ENCODE measurements at places on chromosomes 1 and 21.
A peak's percentile ranks its signal among the peaks of the same experiment; 100 is the strongest.

DNA sequence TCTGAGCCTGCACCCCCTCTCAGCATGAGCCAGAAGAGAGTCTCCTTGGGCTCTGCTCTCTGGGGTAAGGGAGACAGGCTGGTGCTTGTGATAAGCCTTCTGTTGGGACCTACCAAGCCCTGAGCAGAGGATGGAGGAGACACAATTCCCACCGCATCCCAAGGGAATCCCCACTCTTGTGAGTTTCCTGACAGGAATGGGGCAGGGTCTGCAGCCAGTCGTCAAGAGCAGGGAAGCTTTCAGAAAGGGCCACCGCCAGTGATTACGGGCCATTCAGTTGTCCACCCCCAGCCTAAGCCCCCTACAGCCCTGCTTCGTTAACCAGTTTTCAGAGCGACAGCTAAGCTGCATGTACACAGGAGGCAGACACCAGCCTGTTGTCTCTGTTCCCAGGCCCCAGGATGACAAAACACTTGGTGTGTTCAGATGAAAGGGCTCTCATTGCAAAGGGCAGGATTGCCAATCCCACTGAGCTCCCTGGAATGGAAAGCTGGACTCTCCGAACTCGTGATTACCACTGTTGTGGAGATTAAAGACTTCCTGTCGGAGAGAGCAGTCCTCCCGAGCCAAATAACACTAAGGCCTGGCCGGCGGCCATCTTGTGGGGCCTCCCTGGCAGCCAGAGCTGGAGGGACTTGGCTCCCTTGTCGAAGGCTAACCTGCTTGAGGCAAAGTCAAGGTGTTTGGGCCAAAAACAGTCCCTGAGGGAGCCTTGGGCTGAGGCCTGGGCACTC, 37.4 kb upstream of the SLC30A1 start:
- no peak for DNase-seq

GRCh38 chr1:156203331-156203730, 9.4 kb downstream of the SLC25A44 start:
- DNase-seq: no peak

DNA sequence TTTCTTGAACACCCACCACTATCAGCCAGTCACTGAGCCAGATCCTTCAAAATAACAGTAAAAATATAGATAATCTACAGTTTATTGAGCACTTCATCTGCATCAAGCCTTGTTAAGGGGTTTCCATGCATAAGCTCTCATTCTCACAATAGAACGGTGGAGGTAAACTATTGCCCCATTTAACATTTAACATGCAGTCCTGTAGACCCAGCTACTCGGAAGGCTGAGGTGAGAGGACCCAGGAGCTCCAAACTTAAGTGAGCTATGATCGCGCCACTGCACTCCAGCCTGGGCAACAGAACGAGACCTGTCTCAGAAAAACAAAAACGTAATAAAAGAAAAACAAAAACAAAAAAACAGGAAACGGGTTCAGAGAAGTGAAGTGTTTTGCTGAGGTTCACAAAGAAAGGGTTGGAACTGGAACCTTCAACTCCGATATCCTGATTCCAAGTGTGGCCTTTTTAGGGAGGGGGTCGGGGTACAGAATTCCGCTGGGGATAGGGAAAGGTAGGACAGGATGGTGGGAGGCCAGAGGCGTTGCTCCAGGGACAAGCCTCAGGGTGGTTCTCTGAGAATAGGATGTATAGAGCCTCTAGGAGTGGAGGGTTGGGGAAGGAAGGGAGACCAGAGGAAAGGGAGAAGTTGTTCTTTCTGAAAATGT, 11.6 kb upstream of the SESN2 start:
- DNase-seq: no peak

DNA sequence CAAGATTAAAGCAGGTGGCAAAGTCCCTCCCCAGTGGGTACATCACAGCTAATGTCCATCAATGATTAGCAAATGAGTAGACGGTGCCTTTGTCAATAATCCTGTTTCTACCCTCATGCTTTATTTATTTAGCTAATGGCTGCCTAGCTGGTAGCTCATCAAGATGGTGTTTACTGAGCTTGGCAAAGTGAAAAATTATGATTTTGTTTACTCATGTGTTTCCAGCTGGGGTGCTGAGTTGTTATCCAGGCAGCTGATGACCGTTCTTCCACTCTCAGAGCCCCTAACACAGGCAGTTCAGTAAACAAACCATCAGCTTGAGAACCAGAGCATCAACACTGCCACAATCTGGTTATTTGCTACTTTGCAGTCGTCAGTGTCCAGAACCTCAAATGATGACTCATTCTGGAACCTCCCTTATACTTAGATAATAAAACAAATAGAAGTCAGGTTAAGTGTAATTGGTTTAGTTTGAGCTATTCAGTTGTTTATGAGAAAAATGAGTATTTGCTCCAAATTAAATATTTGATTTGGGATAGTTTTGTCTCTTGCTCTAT, 163.9 kb downstream of the ST6GALNAC5 start:
- DNase-seq: peak; percentile 95

DNA sequence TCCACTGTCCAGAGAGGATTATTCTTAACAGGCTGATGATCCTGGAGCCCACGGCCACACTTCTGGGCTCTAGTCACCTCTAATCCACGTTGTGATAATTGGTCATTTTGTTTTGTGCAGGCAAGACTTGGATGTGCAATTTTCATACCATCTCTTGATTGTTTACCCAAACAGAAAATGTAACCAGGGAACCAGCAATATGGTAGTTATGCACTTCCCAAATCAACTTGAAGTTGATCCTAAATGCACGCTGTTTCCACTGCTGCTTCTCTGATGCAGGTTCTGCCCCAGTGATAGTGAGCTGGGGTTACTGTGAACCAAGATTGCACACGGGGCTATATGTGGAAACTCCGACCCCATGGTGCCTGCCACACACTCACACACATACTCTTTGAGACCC, 14.7 kb upstream of the KCNJ15 start:
- no peak for DNase-seq

DNA sequence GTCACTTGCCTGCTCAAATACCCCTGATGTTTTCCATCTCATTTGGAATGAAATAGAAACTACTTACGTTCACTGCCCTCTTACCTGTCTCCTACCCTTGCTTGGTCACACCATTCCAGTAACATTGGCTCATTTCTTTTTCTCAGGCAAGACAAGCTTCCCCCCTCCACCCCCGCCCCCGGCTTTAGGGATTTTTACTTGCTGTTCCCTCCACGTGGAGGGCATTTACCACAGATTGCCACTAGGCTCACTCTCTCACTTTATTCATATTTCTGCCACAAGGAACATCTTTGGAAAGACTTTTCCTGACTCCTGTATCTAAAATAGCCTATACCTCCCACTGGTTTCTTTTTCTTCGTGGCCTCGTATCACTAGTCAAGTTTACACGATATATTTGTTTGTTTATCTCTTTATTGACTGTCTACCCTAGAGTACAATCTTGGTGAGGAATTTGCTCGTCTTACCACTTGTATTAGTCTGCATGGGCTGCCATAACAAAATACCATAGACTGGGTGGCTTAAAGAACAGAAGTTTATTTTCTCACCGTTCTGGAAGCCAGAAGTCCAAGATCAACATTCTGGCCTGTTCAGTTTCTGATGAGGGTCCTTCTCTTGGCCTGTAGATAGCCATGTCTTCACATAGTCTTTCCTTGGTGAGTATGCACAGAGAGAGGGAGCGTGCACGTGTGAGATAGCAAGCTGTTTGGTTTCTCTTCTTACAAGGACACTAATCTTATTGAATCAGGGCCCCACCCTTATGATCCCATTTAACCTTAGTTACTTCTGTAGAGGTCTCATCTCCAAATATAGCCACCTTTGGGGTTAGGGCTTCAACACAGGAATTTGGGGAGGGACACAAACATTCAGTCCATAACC, 126.2 kb downstream of the NRDC start:
- DNase-seq: no peak

DNA sequence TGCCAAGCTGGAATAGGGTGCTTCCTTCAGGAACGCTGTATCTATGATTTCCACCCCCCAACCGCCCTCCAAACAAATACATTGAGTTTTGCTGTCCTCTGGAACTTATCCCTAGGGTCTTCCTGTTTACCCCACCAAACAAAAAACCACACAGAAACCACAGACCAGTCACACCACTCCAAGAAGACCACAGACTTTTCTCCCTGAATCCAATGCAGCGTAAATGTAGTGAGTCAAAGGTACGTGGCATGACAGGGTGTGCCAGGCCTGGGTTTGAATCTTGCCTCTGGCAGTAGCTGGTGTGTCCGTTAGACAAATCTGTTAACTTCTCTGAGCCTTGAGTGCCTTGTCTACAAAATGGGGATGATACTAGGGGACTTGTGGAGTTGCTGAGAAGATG, 27.8 kb downstream of the ASAP3 start:
- no peak for DNase-seq

- DNase-seq: peak; percentile 81
These were observed at the start of gene ARHGAP29 for GRCh38 chr1:94237291-94238226. Gene ARHGAP29 (minus strand): TSS chr1:94237584. CDS start chr1:94231611, 5,973 bp downstream.

- no peak for DNase-seq
These were observed 22.0 kb downstream of the IQGAP3 start for GRCh38 chr1:156550346-156550745.

DNA sequence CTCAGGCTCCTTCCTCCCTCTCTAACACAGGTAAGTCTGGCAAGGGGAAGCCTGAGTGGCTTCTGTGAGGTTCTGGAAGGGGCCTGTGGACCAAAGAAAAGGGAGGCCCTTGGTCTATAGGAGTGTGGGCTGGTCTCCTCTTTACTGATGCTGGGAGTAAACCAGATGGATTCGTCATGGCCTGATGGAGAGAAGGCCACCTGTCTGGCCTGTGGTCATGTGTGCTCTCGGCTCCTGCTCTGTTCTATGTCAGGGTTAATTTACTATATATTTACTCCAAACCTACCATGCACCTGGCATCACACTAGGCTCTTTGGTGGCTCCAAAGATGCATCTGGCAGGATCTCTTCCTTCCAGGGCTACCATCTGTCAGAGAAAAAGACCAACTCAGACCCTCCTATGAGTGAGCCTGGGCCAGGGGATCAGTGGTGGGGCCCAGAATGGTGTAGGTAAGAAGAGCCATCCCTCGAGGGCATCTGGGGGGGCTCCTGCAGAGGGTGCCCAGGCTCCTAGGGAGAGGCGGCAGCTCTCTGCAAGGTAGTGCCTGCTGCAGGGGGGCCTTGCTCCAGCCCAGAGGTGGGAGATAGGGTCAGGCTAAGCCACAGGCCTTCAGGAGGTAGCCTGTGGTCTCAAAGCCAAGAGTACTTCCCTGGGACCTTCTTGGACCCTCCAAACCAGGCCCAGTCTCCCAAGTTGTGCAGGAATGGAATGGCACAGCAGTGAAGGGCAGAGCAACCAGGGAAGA, 68.2 kb upstream of the SELENON start:
- DNase-seq: no peak

DNA sequence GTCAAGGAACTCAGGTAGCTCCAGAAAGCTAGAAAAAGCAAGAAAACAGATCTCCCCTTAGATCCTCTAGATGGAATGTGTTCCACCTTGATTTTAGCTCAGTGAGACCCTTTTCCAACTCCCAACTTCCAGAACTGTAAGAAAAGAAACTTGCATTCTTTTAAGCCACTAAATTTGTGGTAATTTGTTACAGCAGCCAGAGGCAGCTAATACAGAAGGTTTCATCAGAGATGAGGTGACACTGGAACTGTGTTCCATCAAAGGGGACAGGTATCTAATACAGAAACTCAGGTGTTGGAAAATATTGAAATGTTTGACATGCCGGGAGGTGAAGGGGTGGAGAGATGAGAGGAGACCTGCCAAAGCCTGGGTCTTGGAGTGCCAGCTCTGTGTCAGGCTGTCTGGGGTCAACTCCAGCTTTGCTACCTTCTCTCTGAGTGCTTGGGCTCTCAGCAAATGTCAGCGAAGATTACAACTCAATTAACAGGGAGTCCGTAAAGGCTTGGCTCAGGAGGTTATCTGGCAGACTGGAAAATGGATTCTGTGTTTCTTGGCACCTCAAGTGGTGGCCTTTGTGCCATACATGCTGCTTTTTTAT, 71.3 kb downstream of the PLPP3 start:
- DNase-seq: no peak

GRCh38 chr1:232260861-232261260, 369.1 kb downstream of the SIPA1L2 start:
- DNase-seq: no peak

DNA sequence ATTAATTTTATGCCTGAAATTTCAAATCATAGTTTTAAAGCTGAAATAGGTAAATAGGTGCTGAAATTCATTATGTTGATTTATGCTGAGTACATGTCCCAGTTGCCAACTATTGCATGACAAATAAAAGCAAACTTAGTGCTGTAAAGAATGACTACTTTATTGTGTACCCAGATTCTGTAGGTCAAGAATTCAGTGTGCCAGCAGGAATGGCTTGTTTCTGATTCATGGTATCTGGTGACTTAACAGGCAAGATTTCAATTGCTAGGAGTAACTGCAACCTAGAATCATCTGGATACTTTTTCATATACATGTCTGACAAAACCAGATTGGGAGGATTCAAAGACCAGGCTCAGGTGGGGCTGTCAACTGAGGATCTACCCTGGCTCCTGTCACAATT, 678.4 kb upstream of the ADAMTS5 start:
- no peak for DNase-seq

DNA sequence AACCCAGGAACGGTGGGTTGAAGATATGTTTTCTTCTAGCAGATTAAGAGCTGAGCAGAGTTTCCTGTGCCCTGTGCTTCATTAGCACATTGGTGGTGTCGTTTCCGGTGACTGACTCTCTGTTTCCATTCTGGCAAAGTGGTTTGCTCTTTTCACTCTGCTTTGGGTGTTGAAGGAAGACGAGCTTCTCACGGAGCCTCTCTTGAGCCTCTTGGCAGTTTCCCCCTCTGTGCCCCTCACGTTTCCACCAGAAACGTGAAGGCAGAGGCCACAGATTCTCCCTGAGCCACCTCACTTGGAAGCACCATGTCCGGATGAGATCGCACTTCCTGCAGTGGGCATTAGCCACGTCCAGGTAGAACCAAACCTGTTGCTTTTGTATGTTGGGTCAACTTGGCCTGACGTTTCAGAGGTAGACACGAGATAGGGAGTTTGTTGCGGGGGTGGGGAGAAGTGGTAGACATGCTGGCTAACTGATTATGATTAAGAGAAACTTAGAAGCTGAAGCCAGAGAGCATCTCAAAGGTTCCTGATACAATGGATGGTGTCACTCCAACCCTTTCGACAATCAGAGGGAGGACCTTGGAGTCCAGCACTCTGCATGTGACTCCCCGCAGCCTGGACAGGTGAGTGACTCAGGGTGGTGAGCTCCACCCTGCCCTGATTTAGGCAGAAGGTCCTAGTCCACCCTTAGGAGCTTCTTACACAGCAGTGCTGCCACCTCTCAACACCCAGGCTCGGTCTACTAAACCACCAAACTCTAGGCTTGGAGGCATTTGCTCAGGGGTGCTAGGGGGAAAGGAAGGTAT, at the start of gene LAX1:
Gene LAX1 (plus strand): TSS at position 155 of the 809 bp plus-strand sequence. CDS start 383 bp downstream, at position 538.
- DNase-seq: no peak

Measured in NCI-H2081 (cell line).